ENCODE measurements at places on chromosomes 1 and 21.
A peak's percentile ranks its signal among the peaks of the same experiment; 100 is the strongest.

DNA sequence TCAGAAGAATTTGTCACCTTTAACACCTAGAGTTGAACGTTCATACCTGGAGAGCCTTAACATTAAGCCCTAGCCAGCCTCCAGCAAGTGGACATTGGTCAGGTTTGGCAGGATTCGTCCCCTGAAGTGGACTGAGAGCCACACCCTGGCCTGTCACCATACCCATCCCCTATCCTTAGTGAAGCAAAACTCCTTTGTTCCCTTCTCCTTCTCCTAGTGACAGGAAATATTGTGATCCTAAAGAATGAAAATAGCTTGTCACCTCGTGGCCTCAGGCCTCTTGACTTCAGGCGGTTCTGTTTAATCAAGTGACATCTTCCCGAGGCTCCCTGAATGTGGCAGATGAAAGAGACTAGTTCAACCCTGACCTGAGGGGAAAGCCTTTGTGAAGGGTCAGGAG lies 52.3 kb downstream of the UBE4B start:
- DNase-seq = no peak

DNA sequence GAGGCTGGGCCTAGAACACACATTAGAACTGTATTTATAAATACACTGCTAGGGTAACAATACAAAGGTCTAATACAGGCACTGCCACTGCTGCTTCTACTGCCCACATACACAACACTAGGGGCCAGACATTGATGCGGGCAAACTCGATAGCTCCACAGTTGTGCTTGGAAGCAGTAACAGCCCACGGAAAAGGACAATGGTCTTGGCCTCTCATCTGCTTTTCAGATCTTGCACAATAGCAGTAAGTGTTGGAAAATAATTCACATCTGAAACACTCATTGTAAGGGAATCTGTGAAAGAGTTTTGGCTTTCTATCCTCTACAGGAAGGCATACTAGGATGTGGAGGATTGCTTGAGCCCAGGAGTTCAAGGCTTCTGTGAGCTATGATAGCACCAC lies 6.9 kb upstream of the SPOCD1 start:
- DNase-seq = no peak

DNA sequence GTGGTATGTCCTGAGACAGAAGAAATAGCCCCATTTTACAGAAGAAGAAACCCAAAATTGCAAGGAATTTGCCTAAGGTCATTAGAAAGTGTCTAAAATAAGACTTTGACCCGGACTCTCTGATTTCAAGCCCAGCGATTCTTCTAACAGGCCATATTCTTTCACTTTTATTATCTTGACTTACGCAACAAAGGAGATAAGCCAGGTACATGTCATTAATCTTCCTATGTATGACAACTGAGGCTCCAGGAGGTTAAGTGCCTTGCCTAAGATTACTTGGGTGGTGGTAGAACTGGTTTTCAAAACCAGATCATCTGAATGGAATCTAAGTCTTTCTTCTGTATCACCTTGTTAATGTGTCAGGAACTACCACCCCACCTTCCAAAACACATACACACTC lies 124.3 kb downstream of the PBX1 start:
- DNase-seq = no peak

DNA sequence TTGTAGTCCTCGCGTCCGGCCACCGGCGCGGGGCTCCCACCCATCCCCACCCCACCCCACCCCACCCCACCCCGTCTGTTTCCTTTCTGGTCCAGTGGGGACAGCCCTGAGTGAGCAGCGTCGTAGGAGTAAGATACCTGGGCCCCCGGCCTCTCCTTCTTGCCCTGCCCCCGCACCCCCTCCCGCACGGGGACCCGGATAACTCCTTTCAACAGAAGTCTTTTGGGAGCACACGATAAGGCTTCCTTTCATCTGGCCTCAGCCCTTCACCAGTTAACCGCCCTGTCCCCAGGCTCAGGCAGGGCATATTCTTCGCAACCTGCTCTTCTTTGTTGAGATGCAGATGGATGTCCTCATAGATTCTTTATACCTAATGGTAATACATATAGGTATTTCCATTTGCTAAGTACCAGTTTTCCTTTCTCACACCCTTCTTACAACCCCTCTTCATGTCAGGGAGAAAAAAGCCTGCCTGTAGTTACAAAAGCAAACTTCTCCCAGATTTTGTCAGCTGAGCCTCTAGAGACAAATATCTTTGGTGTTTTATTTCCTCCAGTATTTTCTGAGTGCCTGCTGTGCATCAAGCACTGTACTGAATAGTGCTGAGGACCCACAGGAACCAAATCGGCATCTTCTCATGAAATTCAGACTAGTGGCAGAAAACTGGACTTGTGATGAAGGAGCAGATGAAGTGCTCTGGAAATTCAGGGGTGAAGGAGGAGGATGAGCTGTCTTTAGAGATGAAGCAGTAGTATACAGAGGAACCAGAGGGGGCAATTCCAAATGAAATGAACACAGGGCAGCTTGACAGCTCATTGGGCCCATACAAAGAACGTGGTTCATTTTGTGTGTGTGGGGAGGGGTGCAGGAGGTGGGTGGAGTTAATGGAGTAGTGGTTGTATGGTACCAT lies 33.6 kb downstream of the SLC2A1 start:
- peak; percentile 16 for DNase-seq

DNA sequence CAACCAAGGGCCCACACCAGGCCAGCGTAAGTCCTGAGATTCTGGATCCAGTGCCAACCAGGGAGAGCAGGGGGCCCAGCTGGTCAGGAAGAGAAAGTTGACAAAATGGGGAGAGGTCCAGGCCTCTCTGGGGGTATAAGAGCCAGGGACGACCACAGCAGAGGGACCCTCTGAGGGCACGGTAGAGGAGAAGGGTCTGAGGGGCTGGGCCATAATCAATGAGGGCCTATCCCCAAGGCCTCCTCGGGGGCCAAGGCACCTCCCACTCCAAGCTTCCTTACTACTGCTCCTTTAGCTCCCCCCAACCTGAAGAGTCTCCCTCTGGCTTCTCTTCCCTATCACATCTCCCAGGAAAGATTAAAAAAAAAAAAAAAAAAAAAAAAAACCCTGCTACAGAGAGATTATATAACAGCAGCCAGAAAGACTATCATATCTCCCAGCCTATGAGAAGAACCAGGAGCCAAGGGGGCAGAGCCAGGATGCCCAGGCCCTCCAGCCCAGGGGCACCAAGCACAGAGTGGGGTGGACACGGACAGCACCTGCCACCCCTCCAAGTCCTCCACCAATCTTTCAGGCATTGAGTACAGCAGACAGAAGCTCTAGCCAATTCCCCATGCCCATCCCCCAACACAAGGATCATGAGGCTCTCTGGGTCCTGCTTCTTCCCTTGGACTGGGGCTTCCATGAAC lies 2.7 kb downstream of the MEF2D start:
- no peak for DNase-seq

DNA sequence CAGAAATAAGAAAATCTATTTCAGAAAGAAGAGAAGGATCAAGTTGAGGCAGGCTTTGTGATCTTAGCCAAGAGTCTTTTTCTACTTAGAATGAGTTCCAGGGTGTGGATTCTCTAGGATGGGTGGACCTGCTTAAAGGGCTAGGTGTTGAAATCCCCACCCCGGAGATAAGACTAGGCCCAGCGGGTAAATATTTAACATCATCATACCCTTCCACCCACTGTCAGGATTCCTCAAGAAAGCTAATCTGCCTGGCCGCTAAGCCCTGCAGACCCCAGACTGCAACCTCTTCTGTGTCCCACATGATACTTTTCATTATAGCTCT lies 5.8 kb downstream of the IGSF9 start:
- no peak for DNase-seq

GRCh38 chr1:85343612-85344255 lies 67.3 kb upstream of the BCL10 start:
- DNase-seq = no peak

GRCh38 chr1:240794046-240794843 lies 182.3 kb upstream of the GREM2 start:
- no peak for DNase-seq

- DNase-seq = peak; percentile 34
These were observed 49.0 kb upstream of the ASB17 start for GRCh38 chr1:75980972-75981897.

- no peak for DNase-seq
These were observed 22.4 kb downstream of the CHI3L2 start for GRCh38 chr1:111249960-111250359.

- DNase-seq = no peak
These were observed 33.5 kb upstream of the TARBP1 start for GRCh38 chr1:234512451-234512861.

- peak; percentile 27 for DNase-seq
These were observed 45.0 kb upstream of the KIRREL1 start for GRCh38 chr1:157948312-157949073.
